ENCODE measurements at places on chromosomes 11 and 22. TPM values are rescaled to one million over a fixed set of nuclear protein-coding genes. Genes with fewer than 3 reads are reported as not detected.

The E2F8 gene
- 9.0 TPM for total RNA-seq

- DNase-seq: no peak
- H3K27me3 ChIP-seq: no peaks in the 10 kb centered on the region
- H3K36me3 ChIP-seq: no peaks in the 10 kb centered on the region
- H3K27ac ChIP-seq: no peak overlapping the region
Measured at GRCh38 chr11:23311986-23312940, 452.0 kb upstream of the CCDC179 start.

The TCN1 gene
- not detected for total RNA-seq

- DNase-seq: no peak
- no peaks in the 10 kb centered on the region for H3K27me3 ChIP-seq
- H3K4me1 ChIP-seq: peaks cover 3% of the 10 kb centered on the region
- peaks cover 3% of the 10 kb centered on the region for H3K36me3 ChIP-seq
Measured at GRCh38 chr11:47052165-47052564, 115.6 kb downstream of the CSTPP1 start.

GRCh38 chr22:32800994-32801536, 440 bp upstream of the TIMP3 start:
- peak; percentile 77 for DNase-seq
- H3K27me3 ChIP-seq: peaks cover 2% of the 10 kb centered on the region
- H3K27ac ChIP-seq: peak overlapping the region; percentile 94
- peak overlapping the region; percentile 95 for H3K4me3 ChIP-seq

The ALDH3B2 gene
- 0.09 TPM for total RNA-seq

The TRPM5 gene
- total RNA-seq: under 0.01 TPM

The KCNJ1 gene
- 0.18 TPM for total RNA-seq

DNA sequence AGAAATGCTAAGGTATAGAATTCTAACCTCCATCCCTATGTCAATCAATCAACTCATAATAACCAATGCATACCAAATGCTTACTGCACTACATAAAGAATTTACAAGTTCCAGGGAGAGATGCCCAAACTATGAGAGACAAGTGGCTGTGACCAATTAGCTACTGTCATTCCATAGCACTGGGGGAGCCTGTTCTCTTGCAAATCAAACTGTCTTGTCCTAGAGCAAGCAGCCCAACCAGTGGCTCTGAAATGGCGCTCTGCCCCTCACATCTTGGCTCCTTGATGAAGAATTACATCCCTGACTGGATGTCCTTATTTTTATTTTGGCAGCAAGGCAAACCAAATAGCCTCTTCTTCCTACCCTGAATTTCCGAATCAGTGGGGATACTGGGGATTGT, 272.4 kb upstream of the SYN3 start:
- peaks cover 11% of the 10 kb centered on the region for H3K4me1 ChIP-seq
- no peak for DNase-seq
- H3K27ac ChIP-seq: no peak overlapping the region
- H3K4me3 ChIP-seq: no peak overlapping the region

GRCh38 chr11:8230921-8231847, 32.5 kb downstream of the LMO1 start:
- DNase-seq: no peak
- no peak overlapping the region for H3K4me3 ChIP-seq
- peaks cover 15% of the 10 kb centered on the region for H3K4me1 ChIP-seq
- H3K27me3 ChIP-seq: no peaks in the 10 kb centered on the region

GRCh38 chr11:110524238-110524637, 94.5 kb downstream of the FDX1 start:
- no peak overlapping the region for H3K27ac ChIP-seq
- H3K36me3 ChIP-seq: no peaks in the 10 kb centered on the region
- peaks cover 8% of the 10 kb centered on the region for H3K4me1 ChIP-seq
- no peak overlapping the region for H3K4me3 ChIP-seq

GRCh38 chr11:116605543-116606459, 167.0 kb downstream of the BUD13 start:
- H3K27me3 ChIP-seq: no peaks in the 10 kb centered on the region
- H3K27ac ChIP-seq: no peak overlapping the region
- DNase-seq: peak; percentile 21
- H3K4me1 ChIP-seq: no peaks in the 10 kb centered on the region
- no peak overlapping the region for H3K4me3 ChIP-seq
- no peaks in the 10 kb centered on the region for H3K36me3 ChIP-seq

The MUC15 gene
- total RNA-seq: not detected

GRCh38 chr11:117198613-117199012, 557 bp upstream of the TAGLN start:
- peaks cover 36% of the 10 kb centered on the region for H3K36me3 ChIP-seq
- no peaks in the 10 kb centered on the region for H3K27me3 ChIP-seq
- H3K27ac ChIP-seq: peak overlapping the region; percentile 84

GRCh38 chr11:67384851-67385366, 6.9 kb upstream of the RAD9A start:
- peaks cover 4% of the 10 kb centered on the region for H3K4me1 ChIP-seq
- H3K36me3 ChIP-seq: no peaks in the 10 kb centered on the region
- H3K4me3 ChIP-seq: no peak overlapping the region
- peaks cover 12% of the 10 kb centered on the region for H3K27me3 ChIP-seq

The GGTLC3 gene
- not detected for total RNA-seq

DNA sequence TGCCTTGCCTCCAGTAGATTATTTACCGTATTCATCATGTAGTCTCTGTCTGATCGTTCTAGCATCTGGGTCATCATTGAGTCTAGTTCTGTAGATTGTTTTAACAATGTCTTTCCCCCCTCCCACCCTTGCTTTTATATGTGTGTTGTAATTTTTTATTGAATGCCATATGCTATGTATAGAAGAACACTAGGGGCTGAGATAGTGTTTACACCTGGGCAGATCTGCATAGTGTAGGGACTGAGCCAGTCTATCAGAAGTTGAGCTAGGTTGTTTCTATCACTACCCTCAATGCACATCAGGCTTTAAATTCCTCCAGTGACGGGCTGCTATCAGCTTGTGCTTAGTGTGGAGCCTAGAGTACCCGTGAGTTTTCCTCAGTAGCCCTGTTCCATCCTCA, 61.6 kb downstream of the KREMEN1 start:
- H3K4me1 ChIP-seq: peaks cover 41% of the 10 kb centered on the region
- no peak overlapping the region for H3K4me3 ChIP-seq
- H3K27ac ChIP-seq: no peak overlapping the region
- H3K36me3 ChIP-seq: peaks cover 55% of the 10 kb centered on the region
- DNase-seq: no peak

The GNG3 gene
- total RNA-seq: not detected

All from muscle of leg (tissue), 16 donors.